ENCODE measurements at places on chromosomes 2 and 18.

DNA sequence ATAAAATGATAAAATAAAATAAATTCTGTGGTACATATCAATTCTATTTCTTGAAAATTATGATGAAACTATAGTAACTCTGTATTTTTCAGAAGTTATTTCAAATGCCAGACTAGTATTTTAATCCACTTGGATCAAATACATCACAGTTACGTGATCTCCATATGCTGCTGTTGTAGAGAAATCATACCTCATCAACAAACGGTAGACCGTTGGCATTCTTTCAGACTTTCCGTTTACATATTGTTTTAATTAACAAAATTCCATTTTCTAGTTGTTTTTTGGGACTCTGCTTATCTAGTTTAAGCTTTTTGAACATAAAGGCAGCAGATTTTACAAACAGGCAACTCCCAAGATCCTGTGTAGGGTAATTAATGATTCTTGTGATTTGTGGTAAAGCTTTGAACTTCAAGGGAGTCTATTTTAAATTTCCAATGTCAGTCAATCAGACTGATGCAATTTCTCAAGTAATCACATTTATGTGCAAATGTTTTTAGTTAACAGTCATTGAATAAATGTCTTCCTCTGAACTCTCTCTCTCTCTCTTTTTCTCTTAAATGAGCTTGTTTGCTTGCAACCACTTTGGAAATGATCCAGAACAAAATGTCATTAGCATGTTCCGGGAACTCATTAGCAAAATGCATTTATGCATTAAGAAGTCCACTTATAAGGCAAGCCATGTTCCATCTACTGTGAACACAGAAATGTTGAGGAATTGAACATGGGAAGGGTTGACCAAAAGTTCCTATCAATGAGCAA, 31.8 kb downstream of the NYAP2 start:
- DNase-seq, result no peak

- DNase-seq, result no peak
Measured at GRCh38 chr2:14761118-14761517, 128.6 kb downstream of the LRATD1 start.

DNA sequence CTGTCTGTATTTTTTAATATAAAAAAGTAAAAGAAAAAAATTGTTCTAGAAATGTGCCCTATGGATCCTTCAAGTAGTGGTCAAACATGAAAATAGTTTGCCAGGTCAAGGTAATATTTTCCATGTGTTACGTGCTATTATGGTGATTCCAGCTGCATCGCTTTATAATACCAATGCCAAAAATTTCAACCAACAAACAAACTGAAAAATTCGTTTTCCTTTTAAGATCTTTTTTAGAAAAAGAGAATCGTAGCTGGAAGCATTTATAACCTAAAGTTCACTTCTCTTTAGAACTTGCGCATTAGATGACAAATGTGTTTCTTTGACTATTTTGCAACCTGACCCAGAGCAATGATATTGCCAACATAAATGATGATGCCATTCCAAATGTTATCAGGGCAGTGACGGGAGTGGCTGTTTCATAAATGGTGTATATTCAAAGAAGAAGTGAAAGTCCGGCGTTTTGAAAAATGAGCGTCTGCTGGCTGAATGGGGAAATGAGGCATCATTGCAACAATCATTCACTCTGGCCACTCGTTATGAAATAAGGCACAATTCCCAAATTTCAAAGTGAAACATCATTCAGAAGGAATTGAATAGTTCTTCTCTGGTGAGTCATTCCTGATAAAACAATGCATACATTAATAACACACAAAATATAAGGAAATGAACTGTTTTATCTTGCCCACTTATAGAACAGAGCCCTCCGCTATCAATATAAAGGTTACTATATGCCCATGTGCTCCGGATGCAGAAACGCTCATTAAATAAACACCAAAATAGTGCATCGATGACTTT, 297.4 kb downstream of the TGIF1 start:
- DNase-seq, result no peak

- no peak for DNase-seq
Measured at GRCh38 chr2:17257189-17257909, 260.9 kb downstream of the RAD51AP2 start.

- no peak for DNase-seq
Measured at GRCh38 chr18:10195529-10195928, 258.9 kb upstream of the APCDD1 start.

GRCh38 chr2:120959426-120959825, 223.8 kb downstream of the GLI2 start:
- no peak for DNase-seq
